ENCODE measurements at places on chromosomes 7 and 10. TPM values are rescaled to one million over a fixed set of nuclear protein-coding genes. Genes with fewer than 3 reads are reported as not detected.

Gene HOXA1
- not detected for total RNA-seq

GRCh38 chr10:132453470-132453861 is 56.5 kb downstream of the PWWP2B start:
- DNase-seq, result no peak

Gene NUTM2E
- total RNA-seq, result not detected

GRCh38 chr10:121064491-121064890 is 213.3 kb downstream of the WDR11 start:
- DNase-seq, result no peak

DNA sequence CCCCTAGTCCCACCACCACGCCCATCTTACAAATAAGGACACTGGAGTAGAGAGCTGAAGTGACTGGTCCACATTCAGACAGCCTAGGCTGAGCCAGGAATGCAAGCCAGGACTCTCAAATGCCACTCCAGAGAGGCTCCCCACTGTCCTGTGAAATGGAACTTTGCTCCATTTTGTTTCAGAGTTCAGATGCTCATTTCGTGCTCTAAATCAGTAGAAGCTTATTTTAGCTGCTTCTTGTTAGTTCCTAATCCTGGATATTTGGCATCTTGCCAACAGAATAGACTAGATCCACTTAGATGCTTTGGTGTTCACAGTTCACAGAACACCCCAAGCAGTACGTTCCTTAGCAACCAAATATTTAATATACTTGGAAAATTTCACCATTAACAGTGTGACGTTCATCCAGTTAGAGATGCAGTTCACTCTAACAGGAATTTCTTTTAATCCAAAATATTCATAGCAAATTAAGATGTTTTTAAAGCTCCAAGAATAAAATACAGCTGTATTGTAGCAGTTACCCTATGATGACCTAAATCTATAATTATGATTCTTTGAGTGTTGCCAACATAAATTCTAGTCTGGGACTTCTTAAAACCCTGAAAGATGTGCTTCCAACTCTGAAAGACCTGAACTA is 7.3 kb downstream of the MMP21 start:
- no peak for DNase-seq

- DNase-seq, result peak; percentile 74
These were observed 57.6 kb upstream of the EZH2 start for GRCh38 chr7:148941598-148942275.

- no peak for DNase-seq
These were observed 5.7 kb downstream of the C10orf67 start for GRCh38 chr10:23338886-23339285.

DNA sequence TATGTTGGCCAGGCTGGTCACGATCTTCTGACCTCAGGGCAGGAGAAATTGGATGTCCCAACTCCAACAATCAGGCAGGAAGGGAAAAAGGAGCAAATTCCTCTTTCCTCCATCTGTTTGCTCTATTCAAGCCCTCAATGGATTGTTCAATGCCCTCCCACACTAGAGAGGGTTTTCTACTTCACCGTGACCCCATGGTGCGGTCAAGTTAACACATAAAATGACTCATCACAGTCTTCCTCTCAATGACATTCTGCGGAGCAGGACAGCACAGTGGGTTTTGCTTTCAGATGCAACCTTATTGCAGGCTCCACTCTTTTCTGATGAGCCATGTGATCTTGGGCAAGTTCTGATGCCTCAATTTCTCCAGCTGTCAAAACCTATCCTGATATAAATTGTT is 364.9 kb downstream of the ANKRD30A start:
- DNase-seq, result no peak

Gene CALHM3
- not detected for total RNA-seq

DNA sequence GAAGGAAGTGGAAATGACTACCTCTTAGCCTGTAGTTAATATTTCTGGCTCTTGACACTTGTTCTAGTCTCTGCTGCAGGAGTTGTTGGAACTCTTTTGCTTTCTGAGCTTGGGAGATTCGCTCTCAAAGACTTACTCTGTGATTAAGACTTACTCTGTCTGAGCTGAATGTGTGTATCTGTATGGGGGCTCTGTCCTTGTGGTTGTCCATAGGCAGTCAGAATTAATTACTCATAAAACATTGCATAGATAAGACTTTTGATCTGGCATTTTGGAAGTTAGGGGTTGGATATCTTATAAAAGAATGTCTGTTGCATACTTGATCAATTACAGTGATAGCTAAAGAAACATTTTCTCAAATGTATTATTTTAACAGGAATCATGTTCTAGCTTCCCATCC is 199.2 kb upstream of the KIAA1217 start:
- DNase-seq, result no peak

DNA sequence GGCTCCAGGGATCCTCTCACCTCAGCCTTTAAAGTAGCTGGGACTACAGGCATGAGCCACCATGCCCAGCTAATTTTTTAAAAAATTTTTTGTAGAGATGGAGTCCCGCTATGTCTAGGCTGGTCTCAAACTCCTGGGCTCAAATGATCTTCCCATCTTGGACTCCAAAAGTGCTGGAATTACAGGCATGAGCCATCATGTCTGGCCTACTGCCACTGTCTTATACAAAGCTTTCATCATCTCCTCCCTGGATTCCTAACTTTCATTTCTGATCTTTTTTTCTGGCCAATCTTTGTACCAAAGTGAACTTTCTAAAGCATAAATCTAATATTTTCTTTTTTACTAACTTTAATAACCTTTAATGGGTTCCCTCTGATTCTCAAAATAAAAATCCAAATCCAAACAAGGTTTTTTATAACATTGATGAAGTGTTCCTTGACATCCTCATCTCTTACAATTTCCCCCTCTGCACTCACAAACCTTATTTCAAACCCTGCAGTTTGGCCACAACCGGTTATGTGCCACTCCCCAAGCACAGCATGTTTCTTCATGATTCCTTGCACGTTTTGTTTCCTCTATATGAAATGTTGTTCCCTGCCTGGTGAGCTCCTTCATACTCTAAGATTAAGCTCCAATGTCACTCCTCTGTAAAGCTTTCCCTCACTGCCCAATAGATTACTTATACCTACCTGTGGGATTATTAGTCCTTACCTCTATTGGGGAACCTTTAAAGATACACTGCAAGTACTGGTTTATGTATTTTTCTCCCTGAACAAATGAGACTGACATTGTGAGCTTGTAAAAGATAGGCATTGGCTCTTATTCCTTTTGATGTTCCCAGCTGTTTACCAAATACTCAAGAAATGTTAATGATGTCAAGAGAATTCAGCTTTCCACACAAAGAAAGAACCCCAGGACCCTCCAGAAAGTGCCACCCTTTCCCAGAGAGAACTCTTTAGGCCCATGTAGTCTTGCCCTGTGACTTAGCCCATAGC is 101.7 kb downstream of the HOXA1 start:
- no peak for DNase-seq

DNA sequence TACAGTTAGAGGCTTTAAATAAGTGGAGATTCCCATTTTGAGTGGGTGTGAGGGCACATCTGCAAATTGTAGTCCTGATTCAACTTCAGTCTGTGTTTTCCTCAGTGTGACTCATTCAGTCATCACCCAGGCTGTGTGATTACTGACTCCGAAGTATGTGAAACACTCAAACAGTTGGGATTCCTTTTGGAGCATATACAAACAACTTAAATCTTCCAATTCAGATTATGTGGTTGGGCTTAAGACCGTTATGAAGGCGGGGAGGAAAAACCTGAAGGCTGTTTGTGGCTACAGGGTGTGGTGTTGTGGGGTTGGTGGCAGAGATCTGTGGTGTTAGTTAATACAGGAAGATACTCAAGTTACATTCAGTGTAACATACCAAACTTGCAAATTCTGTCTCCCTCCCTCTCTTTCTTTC is 259.7 kb upstream of the FERD3L start:
- peak; percentile 27 for DNase-seq

DNA sequence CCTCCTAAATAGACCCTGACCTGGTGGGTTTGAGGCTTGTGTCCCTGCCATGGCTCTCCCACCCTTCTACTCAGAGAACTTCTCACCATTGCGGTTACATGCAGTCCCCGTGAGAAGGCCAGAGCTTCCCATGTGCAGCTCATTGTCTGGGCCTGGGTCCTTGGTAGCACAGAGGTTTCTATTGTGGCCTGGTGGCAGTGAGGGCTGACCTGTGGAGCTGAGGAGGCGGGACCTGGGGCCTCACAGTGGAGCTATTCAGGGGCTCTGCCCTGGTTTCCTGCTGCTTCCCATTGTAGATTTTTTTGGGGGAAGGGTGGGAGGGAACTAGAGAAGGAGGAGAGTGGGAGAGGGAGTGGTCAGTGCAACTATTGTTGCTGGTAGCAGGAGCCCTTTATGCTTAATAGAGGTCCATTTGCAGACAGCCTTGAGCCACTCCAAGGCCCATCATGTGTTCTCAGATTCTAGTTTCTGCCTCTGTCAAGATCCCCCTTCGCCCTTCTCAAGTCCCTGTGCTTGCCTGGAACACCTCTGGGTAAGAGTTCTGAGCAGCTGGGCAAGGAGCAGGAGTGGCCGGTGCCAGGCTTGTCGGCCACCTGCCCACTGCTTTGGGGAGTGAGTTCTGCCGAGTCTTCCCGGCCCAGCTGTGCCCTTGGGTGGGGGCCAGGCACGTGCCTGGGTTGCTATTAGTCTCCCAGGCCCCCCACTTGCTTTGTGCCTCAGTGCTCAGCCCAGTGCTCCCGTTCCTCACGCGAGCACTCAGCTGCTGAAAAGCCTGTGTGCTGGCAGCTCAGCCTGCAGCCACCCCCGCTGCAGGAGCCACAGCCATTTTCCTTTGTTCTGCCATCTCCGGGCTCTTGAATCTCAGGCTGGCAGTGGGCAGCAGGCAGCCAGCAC is 10.7 kb downstream of the TSPAN14 start:
- peak; percentile 91 for DNase-seq

Gene HECTD2
- 10.9 TPM for total RNA-seq

DNA sequence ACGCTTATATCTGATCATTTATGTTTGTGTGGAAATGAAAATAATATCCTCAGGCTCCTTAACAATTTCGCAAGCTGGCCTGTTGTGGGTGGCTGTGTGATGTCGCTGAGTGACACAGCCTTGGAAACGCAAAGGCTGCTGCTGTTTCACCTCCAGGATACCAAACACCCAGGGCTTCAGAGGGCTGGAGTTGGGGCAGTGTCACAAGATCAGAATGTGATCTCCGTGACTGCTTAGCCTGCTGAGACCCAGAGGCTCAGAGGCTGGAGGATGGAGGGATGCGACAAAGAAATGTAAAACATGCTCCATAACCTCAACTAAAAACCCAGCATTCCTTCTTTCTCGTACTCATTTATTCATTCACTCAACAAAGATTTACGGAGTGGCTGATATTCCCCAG is 37.2 kb upstream of the BMPER start:
- DNase-seq, result no peak

DNA sequence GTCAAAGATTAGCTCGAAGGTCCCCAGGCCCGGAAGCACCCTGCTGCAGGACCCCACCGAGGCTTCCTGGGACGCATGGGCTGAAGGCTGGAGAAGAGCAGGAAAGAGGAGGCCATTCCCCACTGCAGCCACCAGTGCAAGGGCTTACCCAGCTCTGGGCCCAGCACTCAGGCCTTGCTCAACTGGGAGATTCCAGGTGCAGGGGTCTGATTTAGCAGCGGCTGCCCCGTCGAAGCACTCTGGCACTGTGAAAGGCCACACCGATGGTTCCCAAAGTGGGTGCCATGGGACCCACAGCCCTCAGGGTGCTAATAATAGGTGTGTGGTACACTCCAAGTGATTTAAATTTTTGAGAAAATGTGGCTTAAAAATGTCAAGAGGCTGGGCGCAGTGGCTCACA is 130.9 kb downstream of the OAT start:
- DNase-seq, result no peak

DNA sequence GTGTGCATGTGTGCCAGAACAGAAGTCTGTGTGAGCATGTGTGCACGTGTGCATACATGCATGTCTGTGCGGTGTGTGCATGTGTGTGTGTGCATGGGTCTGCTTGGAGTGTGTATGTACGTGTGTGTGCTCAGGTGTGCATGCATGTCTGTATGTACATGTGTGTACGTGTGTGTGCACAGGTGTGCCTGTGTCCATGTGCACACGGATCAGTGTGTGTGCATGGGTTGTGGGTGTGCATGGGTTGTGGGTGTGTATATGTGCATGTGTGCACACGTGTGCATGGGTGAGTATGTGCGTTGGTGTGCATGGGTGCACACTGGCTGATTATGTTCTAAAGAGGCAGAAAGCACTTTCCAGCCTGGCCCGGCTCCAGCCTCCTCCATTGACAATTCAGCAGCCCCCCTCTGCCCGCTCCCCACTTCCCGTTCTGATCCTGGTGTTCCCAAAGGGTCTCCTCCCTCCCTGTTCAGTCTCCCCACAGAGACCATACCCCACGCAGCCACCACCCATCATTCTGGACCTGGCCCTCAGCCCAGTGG is 44.1 kb upstream of the PDGFA start:
- no peak for DNase-seq

GRCh38 chr7:51290304-51290637 is 26.3 kb downstream of the COBL start:
- DNase-seq, result no peak

Gene CALML3
- total RNA-seq, result not detected

DNA sequence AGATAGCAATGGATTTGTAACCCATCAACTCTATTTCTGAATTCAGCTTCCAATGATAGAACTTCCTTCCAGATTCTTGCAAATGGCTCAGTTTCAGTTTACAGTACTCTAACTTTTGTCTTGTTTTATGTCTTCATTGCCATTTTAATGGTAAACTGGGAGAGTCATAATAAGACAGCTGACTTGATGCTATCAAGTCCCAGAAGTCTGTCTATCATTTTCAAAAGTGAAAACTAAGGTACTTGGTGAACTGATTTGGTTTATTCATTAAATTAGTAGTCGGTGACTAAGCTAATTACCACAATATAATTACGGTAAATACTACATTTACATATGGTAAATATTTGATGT is 25.0 kb downstream of the RTKN2 start:
- no peak for DNase-seq
